ENCODE measurements at places on chromosomes 5 and 9.

DNA sequence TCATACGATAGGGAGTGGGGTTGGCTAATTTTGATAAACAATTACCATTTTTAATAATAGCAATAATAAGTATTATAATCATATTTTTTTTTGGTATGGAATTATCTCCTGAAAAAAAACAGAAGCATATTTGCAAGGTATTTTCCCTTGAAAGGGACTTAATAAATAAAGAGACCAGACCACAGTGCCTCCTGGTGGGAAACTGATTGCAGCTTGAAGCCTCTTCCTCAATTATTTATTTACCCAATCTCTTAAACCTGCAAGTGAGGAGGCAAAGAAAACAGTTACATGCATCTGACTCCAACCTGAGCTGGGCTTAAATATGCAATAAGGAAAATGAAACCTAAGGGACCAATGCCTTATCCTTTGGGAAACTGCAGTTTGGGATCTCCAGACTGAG is 388.1 kb upstream of the ACO1 start:
- DNase-seq, result no peak

- no peak for DNase-seq
These were observed 367.5 kb upstream of the BRINP1 start for GRCh38 chr9:119736491-119737454.

DNA sequence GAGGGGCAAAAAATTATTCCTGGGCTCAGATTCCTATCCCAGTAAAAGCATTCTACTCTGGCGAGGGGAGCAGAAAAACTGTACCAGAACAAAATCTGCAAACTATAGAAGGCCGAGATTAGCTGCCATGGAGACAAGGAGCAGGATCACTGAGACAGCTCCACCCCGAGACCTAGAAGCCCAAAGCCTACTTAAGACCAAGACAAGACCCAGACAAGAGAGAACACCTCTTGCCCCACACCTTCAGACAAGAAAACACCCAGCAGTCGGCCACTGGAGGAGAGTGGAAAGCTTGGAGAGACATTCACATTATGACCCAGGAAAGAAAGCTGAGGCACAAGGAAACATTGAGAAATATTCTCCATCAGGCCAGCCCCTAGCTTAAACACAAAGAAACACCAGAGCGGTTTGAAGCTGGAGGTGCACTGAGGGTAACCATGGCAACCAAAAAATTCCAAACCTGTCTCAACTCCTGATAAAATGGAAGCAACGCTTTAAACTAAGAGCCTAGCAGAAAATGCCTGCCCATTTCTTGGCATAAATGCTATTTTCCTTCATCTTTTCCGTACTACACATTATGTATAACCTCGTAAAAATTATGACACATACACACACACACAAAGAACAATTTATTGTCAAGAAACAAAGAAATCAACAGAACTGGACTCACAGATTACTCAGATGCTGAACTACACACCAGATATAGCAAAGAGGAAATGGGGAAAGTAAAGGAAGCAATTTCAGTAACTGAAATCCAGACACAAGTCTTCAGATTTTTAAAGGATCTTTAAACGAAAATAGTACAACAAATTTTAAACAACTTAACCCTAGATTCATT is 53.8 kb upstream of the FTMT start:
- DNase-seq, result no peak

GRCh38 chr9:83441390-83441789 is 96.8 kb downstream of the FRMD3 start:
- DNase-seq, result no peak

- DNase-seq, result no peak
These were observed 24.9 kb downstream of the RGMB start for GRCh38 chr5:98798371-98798770.

DNA sequence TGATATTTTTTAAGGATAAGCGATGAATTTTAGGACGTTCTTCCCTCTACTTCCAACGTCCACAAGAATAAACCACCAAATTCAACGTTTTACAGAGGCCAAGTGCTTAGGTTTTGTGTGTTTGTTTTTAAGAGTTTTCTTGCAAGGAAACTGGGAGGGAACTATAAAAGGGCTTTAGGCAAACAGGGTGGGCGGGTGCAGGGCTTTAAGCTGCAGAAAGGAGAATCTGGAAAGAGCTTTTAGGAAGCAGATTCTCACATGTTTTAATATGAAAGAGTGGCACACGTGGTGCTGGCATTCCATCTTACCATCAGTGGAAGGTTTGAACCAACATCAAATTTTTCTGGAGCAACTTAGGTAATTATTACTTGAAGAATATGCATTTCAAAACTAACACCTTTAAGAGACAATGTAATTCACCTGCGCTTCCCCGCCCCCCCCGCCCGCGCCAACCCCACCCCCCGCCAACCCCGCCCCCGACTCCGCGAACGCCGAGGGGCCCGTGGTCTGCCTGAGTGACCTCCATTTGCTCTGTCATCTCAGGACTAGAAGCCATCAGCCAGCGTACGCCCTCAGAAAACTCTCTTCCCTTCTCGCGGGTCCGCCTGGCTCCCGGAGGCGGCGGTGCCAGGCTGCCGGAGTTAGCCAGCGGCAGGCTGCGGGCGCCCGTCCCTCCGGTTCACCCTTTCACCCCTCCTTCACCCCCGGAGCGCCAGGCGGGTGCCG is 911 bp upstream of the PIK3R1 start:
- DNase-seq, result no peak

GRCh38 chr5:52119768-52120167 is 667.9 kb upstream of the ITGA1 start:
- no peak for DNase-seq

- DNase-seq, result no peak
These were observed 12.8 kb downstream of the SPATA9 start for GRCh38 chr5:95669985-95670384.

DNA sequence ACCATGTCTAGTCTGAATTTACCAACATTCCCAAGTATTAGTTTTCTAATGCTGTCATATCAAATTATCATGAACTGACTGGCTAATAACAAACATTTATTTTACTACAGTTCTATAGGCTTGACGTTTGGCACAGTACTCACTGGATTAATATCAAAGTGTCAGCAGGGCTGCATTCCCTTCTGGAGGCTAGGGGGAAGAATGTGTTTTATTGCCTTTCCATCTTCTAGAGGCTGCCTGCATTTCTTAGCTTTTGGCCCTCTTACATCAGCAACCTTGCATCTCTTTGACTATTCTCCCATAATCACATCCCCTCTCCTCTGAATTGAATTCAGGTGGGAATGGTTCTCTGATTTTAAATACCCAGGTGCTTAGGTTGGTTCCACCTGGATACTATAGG is 84.7 kb downstream of the EDIL3 start:
- DNase-seq, result no peak

DNA sequence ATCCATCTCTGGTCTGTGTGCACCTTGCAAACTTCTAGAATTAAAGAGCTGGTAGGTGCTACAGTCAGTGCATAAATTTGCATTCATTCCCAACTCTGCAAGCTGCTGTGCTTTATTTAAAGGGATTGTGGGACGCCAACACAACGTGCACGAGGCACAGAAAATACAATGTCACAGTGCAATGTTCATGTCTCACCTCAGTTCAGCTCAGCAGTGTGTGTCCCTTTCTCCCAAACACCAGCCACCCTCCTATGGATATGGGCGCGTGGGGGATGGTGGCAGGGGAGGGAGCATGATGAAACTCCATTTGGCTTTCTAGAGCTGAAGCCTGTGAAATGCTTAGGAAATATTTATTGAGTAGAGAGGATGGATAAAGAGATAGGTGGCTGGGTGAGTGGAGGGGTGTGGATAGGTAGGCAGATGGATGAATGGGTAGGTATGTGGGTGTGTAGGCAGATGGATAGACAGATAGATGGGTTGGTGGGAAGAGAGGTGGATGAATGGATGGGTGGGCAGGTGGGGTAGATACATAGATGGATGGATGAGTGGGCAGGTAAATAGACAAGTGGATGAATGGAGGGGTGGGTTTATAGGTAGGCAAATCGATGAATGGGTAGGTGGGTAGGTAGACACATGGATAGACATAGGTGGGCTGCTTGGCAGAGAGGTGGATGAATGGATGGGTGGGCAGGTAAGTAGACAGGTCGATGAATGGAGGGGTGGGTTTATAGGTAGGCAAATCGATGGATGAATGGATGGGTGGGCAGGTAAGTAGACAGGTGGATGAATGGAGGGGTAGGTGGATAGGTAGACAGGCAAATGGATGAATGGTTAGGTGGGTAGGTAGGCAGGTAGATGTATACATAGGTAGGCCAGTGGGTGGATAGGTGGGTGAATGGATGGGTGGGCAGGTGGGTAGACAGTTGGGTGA is 92.7 kb upstream of the FCN2 start:
- no peak for DNase-seq
